Hepatocyte (in vitro differentiated cells): ENCODE measurements at places on chromosomes 1 and 21.

DNA sequence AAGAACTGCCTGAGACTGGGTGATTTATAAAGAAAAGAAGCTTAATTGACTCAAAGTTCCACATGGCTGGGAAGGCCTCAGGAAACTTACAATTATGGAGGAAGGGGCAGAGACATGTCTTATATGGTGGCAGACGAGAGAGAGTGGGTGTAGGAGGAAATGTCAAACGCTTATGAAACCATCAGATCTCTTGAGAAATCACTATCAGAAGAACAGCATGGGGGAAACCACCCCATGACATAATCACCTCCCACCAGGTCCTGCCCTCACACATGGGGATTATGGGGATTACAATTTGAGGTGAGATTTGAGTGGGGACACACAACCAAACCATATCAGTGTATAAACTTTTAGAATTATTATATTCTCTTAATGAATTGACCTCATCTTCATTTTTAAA is 335.9 kb upstream of the DPYD start:
- no peak for DNase-seq

DNA sequence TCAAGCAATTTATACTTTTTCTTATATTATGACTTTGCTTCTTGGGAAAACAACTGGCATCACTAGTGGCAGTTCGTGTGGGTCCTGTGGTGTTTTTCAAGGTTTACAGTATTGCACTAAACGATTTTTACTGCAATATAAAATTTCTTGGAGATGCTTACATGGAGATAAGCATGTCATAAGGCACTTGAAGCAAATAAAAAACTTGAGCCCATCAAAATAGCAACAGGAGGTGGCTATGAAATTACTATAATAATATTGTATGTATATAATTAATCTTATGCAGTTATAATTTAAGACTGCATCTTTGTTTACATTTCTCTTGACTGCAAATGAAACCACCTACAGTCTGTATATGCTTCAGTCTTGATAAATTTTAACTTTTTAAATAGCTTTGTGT is 29.3 kb upstream of the CHAF1B start:
- no peak for DNase-seq

DNA sequence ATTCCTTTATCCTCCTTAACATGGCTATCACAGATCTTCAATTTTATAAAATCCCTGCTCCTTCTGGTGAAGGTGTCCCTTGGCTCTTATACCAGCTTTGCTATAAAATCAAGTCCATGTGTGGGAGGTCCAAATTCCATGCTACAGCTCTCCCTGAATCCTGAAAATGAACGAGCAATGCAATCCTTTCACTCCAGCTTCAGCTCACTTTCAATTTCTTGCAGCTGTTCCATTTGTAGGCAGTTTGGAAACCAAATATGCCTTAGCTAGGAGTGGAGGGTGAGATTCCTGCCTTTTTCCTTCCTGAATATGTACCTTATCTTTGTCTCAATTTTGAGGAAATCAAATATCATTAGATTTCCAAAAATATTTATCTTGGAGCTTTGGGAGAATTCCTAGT is 402.6 kb downstream of the TTLL7 start:
- no peak for DNase-seq

DNA sequence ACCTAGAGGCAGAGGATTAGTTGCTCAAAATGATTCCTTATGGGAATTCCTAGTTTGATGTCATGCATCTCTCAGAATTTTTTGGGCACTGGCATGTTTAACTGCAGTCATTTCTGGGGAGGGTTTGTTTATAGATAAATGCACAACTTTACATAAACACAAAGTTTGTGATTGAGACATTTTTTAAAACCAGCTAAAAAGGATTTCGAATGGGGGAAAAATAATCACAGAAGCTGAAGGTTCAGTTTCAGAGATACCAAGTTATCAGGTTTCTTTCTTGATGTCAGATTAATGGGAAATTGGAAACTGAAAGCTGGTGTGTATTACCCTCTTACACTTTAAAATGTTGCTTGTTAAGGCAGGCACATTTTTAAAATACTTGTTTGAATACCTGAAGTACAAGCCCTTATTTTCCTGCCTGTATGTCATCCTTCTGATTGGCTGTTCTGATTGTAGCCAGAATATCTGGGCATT is 72.1 kb downstream of the DISP1 start:
- DNase-seq, result no peak

DNA sequence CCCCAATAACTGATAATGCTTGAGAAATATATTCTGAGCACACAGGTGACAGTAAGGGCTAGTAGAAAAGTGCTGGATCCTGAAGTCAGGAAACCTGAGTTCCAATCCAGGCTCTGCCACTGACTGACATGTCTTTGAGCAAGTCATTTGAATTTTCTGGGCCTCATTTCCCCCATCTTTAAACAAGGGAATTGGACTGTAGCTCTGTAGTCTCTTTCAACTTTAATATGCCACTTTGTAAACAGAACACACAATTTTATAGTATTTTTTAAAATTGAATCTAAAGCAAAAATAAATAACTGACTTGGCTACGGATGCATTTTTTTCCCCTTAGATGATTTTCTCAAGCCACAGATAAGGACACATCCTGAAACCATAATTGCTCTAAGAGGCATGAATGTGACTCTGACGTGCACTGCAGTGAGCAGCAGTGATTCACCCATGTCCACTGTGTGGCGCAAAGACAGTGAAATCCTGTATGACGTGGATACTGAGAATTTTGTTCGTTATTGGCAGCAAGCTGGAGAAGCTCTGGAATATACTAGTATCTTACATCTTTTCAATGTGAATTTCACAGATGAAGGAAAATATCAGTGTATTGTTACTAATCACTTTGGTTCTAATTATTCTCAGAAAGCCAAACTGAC is 37.0 kb downstream of the LRIG2 start:
- peak; percentile 35 for DNase-seq

DNA sequence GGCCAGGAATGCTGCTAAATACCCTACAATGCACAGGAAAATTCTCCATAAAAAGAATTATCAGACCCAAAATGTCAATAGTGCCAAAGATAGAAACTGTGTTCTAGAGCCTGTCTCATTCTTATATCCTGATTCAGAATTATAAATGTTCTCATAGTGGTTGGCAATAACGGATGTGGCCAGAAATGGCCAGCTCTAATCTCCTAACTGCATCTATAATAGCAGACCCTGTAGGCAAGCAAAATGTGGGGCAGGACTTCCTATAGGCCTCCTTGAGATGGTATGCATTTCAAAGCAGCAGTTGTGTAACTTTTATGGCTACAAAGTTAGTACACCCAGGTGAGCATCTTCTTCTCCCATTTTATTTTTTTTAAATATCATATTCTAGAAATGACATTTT is 95.9 kb upstream of the SGIP1 start:
- DNase-seq, result no peak

DNA sequence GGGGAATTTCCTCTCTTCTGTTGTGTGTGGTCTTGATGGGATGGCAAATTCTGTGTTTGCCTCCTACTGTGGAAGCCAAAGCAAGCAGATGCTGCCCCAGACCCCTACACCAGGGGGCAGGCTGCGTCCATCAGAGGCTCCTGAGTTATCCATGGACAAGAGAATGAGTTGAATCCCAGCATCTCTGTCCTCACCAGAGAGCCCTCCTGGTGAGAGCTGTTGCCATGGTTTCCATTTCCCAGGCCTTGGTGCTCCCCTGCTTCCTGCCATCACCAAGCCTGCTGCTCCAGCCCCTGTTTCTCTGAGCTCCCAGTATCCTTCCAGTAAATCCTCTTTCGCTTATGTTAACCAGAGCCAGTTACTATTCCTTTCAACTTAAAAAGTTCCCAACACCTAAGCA is 20.4 kb upstream of the GNG12 start:
- peak; percentile 80 for DNase-seq

DNA sequence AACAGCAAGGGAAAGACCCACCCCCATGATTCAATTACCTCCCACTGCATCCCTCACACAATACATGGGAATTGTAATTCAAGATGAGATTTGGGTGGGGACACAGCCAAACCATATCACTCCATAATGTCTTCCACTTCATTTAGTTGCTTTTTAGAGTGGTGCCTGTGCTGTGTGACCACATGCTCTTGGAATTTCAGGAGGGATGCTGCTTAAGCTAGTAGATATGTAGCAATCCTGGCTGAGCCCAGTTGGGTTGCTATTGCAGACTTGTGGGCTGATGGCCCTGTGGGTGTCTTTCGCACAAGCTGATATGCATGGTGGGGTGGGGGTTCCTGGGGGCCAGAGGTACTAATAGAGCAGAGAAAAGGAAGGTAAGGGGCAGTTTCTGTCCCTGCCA is 160.4 kb upstream of the SYT6 start:
- no peak for DNase-seq

DNA sequence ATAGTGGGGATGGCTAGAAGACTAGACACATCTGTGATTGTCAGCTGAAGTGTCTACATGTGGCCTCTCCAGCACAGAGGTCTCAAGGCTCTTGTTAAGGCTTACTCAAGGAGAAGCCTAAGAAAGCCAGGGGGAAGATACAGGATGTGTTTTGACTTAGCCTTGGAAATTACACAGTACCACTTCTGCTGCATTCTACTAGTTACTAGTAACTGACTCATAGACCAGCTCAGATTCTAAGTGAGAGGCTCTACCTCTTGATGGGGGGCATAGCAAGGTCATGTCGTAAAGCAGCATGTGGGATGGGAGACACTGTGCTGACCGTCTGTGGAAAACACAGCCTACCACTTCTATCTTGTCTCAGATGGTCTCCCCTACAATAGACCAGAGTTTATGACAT is 99.5 kb downstream of the UBE2U start:
- no peak for DNase-seq

- DNase-seq, result no peak
These were observed 626.7 kb upstream of the ADGRL2 start for GRCh38 chr1:81174052-81174451.

DNA sequence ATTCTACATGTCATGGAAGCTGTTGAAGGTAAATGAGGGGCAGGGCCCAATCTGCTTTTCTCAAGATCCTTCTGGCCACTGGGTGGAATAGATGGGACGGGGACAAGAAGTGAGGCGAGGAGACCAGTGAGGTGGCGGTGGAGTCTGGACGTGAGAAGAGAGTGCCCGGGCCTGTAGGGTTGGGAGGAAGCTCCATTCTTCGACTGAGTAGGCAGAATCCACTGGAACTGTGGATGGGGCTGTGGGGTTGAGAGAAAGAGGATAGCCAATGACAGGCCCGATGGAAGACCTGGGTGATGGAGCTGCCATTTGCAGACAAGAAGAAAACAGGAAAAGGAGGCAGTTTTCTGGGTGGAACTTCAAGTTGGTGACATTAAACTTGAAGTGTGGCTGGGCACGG is 10.3 kb downstream of the SLC1A7 start:
- no peak for DNase-seq

DNA sequence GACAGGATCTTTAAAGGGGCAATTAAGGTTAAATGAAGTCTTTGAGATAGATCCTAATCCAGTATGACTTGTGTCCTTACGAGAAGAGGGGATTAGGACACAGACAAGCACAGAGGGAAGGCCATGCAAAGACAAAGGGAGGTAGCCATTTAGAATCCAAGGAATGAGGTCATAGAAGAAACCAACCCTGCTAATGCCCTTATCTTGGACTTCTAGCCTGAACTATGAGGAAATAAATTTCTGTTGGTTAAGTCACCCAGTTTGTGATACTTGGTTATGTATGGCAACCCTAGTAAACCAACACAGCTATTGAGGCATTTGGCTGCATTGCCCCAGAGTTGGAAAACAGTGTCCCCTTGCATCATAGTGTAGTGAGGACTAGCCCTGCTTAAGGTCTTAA is 121.3 kb downstream of the MAST2 start:
- DNase-seq, result peak; percentile 39

GRCh38 chr1:214448536-214448935 is 102.9 kb downstream of the PTPN14 start:
- DNase-seq, result no peak

DNA sequence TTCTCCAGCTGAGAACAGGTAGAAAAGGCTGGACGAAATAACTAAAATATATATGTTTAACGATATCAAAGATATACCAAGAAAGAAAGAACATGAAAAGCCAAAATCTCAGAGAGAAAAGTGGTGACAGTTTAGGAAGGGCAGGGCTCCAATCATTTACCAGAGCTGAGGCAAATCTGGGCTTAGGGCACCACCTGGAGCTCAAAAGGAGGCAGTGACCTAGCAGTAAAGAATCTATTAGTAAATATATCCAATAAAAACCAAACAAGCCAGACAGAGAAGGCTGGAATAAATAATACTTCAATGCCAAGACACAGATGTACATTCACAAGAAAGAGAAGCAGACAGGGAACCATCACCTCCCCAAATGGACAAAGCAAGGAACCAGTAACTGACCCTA is 43.5 kb downstream of the CHIA start:
- peak; percentile 57 for DNase-seq

DNA sequence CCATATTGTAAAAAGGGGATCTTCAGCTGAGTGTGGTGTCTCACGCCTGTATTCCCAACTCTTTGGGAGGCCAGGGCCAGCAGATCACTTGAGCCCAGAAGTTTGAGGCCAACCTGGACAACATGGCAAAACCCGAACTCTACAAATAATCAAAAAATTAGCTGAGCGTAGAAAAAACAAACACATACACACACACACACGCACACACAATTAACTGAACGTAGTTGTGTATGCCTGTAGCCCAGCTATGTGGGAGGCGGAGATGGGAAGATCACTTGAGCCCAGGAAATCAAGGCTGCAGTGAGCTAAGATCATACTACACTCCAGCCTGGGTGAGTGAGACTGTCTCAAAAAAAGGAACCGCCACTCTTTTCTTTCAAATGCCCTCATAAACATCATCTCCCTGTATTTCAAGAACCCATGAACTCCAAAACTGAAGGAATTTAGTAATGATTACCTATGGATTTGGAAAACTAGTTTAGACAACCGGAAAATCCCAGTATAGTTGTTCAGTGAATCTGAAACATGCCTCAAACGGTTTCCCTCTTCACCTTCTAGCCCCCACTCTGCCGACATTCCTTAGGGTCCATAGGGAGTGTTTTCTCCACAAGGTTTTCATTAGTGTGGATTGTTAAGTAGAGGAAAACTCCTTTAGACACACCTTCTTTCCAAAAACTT is 4.5 kb downstream of the TXNIP start:
- DNase-seq, result no peak

- no peak for DNase-seq
These were observed 242.4 kb downstream of the PLPP3 start for GRCh38 chr1:56336982-56337381.
